ENCODE measurements at places on chromosomes 3 and 15.

GRCh38 chr3:140760324-140761075, 82.6 kb downstream of the TRIM42 start:
- DNase-seq, result no peak

- no peak for DNase-seq
Measured at GRCh38 chr3:55042591-55042990, 114.7 kb upstream of the LRTM1 start.

GRCh38 chr3:195752546-195753331, 32.0 kb downstream of the MUC20 start:
- DNase-seq, result no peak

- no peak for DNase-seq
Measured at GRCh38 chr3:129665024-129665768, 58.7 kb upstream of the PLXND1 start.

GRCh38 chr3:36215241-36215640, 165.1 kb upstream of the STAC start:
- DNase-seq, result no peak

All from GM13976 (cell line).